ENCODE measurements at places on chromosomes 3 and 15.

DNA sequence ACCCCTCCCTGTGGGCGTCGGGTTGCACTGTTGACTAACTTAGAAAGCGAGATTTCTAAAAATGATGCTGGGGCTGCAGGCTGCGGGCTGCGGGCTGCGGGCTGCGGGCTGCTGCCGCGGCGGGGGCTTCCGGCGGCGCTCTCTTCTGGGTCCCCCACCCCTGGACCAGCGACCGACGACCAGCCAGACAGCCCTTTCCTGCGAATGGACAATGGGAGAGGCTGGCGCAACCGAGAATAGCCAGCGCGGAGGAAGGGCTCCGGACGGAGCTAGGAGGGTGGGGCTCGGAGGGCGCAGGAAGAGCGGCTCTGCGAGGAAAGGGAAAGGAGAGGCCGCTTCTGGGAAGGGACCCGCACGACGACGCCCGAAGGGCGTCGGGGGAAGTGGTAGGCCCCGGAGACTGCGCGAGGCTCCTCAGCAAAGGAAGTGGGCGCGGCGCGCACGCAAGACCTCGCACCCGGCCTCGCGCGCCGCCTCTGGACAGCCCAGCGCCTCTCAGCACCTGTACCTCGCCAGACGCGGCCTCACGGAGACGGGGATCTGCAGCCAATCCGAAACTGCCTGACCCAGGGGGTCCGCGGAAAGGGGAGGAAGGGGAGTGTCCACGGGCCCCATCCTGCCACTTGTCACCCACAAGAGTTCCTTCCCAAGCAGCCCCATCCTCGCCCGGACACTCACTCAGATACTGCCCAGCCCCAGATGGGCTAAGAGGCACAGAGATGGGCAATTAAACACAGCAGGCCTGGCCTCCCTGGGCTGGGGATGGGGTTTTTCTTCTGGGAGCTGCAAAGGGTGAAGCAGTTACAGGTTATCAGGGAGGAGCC, 70.7 kb downstream of the SLC12A8 start:
- no peak overlapping the region for H3K27ac ChIP-seq
- no peaks in the 10 kb centered on the region for H3K27me3 ChIP-seq
- H3K36me3 ChIP-seq = no peaks in the 10 kb centered on the region
- H3K4me1 ChIP-seq = peaks cover 15% of the 10 kb centered on the region

GRCh38 chr15:73051391-73051806, 864 bp upstream of the NEO1 start:
- H3K27me3 ChIP-seq = peaks cover 35% of the 10 kb centered on the region
- DNase-seq = no peak
- peak overlapping the region; percentile 20 for H3K27ac ChIP-seq
- H3K4me3 ChIP-seq = peak overlapping the region; percentile 94
- no peaks in the 10 kb centered on the region for H3K4me1 ChIP-seq
- no peaks in the 10 kb centered on the region for H3K36me3 ChIP-seq

DNA sequence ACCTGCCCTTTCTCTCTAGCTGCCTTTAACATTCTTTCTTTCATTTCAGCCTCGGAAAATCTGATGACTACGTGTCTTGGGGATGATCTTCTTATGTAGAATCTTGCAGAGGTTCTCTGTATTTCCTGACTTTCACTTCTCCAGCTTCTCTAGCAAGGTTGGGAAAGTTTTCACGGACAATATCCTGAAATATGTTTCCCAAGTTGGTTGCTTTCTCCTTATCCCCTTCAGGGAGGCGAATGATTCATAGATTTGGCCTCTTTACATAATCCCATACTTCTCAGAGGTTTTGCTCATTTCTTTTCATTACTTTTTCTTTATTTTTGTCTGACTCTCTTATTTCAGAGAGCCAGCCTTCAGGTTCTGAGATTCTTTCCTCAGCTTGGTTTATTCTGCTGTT, 62.1 kb upstream of the CCDC54 start:
- H3K4me3 ChIP-seq = no peak overlapping the region
- no peaks in the 10 kb centered on the region for H3K4me1 ChIP-seq
- H3K27ac ChIP-seq = no peak overlapping the region
- no peak for DNase-seq

- no peak overlapping the region for H3K27ac ChIP-seq
- no peaks in the 10 kb centered on the region for H3K4me1 ChIP-seq
- H3K36me3 ChIP-seq = no peaks in the 10 kb centered on the region
- H3K4me3 ChIP-seq = no peak overlapping the region
- DNase-seq = no peak
Measured at GRCh38 chr3:149095487-149095886, 9.2 kb upstream of the HLTF start.

Measured in RWPE2 (cell line).